ENCODE measurements at places on chromosomes 13 and 19.
A peak's percentile ranks its signal among the peaks of the same experiment; 100 is the strongest.

DNA sequence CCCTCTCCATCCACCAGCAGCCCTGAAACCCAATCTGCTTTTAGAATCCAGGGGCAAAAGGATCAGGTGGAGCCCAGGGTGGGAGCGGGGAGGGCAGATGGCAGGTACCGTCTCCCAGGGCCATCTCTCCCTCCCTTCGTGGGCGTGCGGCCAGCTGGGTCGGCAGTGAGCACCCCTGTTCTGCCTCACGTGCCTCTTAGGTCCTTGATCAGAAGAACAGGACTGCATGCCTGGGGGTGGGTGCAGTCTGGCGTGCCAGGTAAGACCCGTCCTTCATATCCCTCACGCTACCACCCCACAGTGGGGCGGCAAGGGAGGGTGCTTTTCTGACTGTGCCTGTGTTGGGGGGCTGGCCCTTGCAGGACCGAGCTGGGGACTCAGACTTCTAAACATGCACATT is 2.0 kb downstream of the SLC8A2 start:
- DNase-seq = no peak

DNA sequence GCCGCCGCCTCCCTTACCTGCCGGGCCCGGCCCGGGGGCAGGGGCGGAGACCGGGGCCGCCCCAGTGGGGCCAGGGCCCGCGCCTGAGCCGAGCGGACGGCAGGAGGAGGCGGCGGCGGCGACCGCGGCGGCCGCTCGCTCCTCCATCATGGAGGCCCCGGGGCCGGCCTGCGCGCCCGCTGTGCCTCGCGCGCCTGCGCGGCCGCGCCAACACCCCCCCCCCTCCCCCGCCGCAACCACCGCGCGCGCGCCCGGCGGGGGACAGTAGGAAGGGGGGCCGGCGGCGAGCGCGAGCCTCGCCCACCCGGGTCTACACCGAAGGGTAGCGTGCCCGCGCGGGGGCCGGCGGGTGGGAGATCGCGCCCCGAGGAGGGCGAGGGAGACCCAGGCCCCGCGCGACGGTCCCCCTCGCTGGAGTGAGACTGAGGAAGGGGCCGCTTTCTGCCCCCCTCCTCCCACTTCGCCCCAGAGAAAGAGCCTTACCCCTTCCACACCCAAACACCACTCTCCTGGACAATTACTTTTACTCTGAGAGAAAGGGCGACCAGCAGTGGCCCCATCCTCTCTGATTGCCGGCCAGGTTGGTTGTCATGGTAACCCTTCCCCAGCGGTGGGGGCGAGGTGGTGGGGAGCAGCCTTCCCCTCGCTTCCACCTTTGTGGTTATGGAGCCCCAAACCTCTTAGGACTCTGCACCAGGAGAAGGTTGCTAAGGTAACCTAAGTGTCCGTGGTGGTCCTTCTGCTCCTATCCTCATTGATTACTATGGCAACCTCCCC is at the start of gene STRN4:
Gene STRN4, minus strand, starts transcription at position 170 of the 777 bp plus-strand sequence. Its CDS starts 20 bp downstream, at position 150.
- DNase-seq = peak; percentile 69

GRCh38 chr13:107233541-107233940 is 665.6 kb upstream of the ARGLU1 start:
- DNase-seq = no peak

GRCh38 chr19:36436531-36436930 is 18.1 kb upstream of the ZFP82 start:
- DNase-seq = no peak

- DNase-seq = no peak
Observed at GRCh38 chr13:100454876-100455275, 133.7 kb downstream of the GGACT start.

DNA sequence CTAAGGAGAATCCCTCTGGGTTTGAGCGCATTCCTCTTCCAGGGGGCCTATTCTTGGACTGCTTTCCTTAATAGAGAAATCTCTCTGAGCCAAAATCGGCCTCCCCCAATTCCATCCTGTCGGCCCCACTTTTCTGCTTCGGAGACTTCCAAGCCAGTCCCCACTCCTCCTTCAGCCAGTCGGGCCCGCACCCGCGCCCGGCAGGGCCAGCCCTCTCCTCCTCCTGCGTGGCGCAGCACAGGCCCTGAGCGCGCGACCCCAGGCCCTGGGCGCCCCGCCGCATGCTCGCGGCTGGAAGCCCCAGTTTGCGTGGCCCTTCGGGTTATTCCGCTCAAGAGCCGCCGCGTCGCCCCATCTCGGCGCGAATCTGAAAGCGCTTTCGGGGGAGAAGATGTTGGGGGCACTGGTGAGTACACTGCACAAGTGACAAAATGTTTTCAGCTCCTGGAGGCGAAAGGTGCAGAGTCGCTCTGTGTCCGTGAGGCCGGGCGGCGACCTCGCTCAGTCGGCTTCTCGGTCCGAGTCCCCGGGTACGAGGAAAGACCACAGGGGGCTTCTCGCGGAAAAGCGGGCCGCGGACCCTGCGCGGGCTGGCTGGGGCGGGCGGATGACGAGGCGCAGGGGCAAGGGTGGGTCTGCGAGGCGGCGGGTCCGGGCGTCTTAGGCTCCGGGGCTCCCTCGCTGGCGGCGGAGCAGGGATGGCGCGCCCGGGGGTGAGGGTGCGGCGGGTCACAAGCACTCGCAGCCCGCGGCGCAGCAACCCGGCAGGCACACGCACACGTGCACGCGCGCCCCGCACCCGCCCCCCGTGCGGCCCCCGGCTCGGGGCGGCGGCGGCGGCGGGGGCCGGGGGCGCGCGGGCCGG is at the start of gene IL17D:
Gene IL17D, plus strand, starts transcription at position 785 of the 865 bp plus-strand sequence. CDS start 303 bp downstream, outside the sequence.
- DNase-seq = peak; percentile 18

GRCh38 chr19:54364775-54365257 is at the start of gene LAIR1:
Gene LAIR1 (minus strand): TSS chr19:54364931. CDS start chr19:54364804, 127 bp downstream.
- peak; percentile 96 for DNase-seq

DNA sequence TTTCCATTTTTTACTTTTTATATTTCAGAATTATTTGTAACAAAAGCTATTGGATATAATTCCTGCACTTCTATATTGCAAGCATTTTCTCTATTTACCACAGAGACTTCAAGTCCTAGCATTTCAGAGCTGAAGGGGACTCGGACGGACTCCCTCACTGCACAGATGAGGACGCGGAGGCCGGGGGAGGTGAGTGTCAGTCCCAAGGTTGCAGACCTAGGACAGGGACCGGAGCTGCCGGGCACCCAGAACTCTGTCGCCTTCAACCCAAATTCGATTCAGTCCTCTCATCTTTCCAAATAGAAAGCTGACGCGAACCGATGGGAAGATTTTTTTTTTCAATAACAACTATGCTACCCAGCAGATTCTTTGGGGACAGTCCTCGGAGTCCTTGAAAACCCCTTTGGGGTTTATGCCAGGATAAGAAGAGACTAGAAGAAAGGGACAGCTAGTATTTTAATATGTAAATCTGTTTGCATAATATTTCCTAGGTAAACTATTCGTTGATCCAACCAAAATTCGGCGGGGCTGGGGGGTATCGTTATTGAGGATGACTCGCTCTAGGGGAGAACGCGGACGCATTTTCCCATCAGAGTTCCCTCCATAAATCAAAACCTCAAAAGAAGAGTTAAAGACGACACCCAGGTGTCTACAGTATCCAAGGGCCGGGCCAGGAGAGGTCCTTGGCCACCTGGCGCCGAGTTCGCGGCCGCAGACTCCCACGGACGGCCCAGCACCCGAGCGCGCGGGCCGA is 803 bp downstream of the FLT3 start:
- no peak for DNase-seq

- peak; percentile 10 for DNase-seq
Observed at GRCh38 chr13:99028890-99029289, 51.0 kb upstream of the DOCK9 start.

DNA sequence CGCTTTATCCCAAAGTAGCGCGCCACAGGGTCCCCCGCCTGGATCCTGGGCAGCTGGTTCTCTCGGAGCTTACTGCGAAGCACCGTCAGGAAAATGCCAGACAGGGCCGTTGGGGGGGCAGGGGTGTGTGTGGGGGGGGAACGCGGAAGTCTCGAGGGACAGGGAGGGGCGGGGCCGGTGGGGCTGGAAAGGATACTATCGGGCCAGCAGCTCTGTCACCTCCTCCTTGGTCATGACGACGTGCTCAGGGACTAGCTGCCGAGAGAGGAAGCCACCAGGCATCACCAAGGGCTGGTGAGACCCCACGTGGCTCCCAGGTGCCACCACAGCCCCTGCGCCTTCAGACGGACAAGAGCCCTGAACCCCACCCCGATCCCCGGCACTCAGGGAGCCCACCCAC is 5.3 kb downstream of the POLR2E start:
- DNase-seq = no peak

DNA sequence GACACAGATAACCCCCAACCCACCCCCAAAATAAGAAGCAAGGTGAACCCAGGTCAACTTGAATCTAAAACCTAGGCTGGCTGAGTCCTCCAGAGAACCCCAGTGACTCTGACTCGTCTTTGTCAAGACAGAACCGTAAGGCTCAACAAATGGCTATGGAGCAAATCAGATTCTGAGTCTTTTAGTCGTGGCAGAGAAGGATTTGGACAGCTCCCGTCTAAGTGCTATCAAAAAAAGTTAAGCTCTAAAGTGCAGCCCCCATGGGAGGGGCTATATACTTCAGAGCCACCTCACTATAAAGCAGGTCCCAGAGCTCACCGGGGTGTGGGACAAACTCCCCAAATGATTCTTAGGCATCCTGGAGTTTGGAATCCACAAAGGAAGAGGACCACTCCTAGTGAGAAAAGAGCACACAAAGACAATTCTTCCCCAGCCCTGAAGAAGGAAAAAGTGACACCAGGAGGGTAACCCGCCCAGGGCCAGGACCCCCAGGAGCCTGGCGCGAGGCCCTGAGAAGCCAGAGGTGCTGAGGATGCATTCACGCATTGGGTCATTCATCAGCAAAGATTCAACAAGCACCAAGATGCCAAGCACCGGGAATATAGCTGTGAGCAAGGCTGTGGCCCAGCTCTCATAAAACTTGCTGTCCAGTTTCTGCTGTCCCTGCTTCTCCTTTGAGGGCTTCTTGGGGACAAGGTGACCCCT is 25.4 kb upstream of the C13orf42 start:
- no peak for DNase-seq

DNA sequence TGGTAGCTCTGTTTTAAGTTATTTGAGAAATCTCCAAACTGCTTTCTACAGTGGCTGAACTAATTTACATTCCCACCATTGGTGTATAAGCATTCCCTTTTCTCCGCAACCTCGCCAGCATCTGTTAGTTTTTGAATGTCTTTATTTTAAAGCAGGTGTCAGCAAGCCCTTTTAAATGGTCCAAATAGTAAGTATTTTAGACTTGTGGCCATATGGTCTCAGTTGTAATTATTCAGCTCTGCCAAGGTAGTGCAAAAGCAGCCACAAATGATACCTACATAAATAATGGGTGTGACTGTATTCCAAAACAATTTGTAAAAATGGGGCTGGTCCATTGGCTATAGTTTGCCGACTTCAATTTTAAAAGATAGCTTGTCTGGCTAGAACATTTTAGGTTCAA is 58.7 kb upstream of the TMTC4 start:
- DNase-seq = no peak

DNA sequence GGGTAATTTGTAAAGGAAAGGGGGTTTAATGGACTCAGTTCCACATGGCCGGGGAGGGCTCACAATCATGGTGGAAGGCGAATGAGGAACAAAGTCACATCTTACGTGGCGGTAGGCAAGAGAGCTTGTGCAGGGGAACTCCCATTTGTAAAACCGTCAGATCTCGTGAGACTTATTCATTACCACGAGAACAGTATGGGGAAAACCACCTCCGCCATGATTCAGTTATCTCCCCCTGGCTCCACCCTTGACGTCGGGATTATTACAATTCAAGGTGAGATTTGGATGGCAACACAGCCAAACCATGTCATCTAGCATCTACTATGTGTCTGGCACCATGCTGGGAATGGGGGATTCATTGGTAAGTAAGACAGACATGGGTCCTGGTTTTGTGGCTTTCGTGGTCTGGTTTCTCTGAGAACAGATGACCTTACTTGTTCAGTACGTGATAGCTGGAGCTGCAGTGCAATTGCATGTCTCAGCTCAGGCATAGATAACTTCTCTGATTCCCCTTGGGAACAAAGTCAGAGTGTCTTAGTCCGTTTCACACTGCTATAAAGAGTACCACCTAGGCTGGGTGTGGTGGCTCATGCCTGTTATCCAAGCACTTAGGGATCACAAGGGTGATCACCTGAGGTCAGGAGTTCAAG is 8.3 kb downstream of the ZNF554 start:
- DNase-seq = no peak

GRCh38 chr13:27148900-27149299 is 22.7 kb downstream of the USP12 start:
- DNase-seq = no peak

DNA sequence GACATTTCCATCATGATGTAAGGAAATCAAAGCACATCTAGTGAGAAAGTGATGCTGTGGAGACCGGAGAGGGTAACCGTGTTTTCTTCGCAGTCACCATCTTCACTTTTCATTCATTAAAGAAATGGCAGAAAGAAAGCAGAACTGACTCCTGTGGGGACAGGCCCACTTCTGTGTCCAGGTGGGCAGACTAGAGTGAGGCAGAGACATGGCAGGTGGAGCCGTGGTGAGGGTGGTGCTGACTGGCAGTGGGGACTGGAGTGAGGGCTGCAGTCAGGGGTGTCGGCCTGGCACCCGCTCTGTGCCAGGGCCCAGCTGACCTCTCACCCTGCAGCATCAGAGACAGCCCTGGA is 71.4 kb upstream of the MCF2L start:
- no peak for DNase-seq

- DNase-seq = no peak
Observed at GRCh38 chr19:14413693-14414181, 5.4 kb downstream of the DDX39A start.

DNA sequence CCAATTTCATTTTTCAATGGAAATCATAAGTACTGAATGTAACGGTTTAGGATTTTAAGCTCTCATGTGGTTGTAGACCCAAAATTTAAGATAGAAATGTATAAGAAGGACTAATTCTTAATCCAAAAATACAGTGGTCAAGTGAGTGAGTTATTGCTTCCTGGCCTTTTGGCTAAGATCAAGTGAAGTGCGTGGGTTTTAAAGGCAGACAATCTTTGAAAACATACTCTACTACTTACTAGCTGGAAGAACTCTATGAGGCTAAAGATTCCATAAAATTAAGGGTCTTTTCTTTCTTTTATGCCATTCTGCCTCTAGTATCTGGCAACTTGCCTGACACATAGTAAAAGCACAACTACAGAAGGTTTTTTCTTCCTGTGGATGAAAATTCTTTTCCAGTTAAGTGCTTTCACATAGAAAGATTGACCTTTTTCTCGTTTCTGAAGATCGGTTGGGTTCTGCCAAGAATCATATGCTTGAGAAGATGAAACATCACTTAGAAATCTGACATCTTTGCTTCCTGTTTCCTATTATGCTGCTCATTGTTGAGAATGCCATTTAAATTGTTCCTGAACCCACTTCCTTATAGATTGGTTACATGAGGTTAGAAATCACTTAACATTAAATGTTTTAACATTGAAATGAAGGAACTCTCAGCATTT is 26.4 kb upstream of the SCEL start:
- peak; percentile 55 for DNase-seq

GRCh38 chr13:105814902-105815250 is 720.6 kb downstream of the EFNB2 start:
- no peak for DNase-seq

DNA sequence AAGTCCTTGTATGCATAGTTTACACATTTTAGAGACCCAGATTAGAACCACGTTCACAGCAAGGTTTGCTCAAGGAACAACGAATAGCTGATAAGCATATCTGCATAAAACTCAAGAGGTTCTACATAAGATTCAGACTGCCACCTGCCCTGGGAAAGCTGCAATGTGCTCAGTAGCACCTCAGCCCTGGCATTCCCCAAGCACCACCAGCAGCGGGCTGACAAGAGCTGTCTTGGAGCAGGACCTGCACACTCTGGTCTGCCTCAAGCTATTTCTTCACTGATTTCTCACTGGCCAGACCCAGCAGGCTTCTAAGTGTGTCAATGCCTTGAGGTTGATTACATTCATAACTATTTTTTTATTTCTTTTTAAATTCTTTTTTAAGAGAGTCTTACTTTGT is 65.8 kb upstream of the UQCRFS1 start:
- DNase-seq = no peak

- no peak for DNase-seq
Observed at GRCh38 chr19:28927456-28927855, 285.5 kb downstream of the UQCRFS1 start.

Measured in suppressor macrophage treated with lipopolysaccharide for 4 hours (primary cell).